ENCODE measurements at places on chromosomes 7 and 10. TPM values are rescaled to one million over a fixed set of nuclear protein-coding genes. Genes with fewer than 3 reads are reported as not detected.

The CHST15 gene
- total RNA-seq = not detected

The GLI3 gene
- not detected for total RNA-seq

DNA sequence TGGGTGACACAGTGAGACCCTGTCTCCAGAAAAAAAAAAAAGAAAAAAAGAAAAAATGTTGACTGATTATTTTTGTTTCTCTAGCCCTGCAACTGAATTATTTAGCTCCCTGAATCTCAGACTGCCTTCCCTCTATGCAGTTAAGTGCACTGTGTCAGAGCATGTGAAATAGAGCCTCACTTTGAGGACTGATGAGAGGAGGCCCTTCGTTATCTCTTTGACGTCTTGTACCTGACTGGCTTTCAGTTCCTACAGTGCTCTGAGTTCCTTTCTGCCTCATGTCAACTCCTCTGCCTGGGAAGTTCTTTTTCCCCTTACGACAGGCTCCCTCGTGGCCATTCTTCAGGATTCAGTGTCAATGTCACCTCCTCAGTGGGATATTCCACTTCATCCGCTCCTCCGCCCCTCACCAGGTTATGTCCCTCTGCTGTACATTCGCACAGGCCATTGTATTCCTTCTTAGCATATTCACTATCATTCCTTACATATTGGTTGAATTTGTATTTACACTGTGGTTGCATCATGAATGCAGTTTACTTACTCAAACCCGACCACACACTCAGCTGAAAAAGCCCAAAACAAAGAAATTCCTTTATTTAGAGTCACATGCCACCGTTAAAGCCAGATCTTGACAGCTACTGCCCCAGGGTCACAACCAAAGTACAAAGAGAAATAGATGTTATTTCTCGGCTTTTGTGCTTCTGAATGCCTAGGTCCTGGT, 18.1 kb upstream of the CAMK2G start:
- no peak for DNase-seq

The ANKRD22 gene
- 7.2 TPM for total RNA-seq

- DNase-seq = no peak
Observed at GRCh38 chr10:103193820-103194529, 903 bp upstream of the NT5C2 start.

The NME8 gene
- total RNA-seq = not detected

GRCh38 chr10:8056871-8057331, 2.4 kb downstream of the GATA3 start:
- DNase-seq = no peak

DNA sequence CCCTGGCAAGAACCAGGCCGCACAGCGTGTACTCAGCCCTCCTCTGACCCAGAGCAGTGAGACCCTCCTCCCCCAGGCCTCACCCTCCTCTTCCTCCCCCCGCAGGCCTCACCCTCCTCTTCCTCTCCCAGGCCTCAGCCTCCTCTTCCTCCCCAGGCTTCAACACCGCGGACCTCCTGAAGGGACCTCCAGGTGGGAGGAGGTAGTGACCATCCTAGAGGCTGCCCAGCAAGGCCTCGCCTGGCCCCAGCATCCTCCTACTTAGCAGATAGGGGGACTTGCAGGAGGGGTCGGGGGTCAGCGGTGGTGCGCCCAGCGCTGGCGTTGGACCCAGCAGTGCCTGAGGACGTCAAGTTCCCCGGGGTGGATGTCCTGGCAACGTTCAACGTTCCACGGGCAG, 270.8 kb downstream of the ELFN1 start:
- DNase-seq = no peak

DNA sequence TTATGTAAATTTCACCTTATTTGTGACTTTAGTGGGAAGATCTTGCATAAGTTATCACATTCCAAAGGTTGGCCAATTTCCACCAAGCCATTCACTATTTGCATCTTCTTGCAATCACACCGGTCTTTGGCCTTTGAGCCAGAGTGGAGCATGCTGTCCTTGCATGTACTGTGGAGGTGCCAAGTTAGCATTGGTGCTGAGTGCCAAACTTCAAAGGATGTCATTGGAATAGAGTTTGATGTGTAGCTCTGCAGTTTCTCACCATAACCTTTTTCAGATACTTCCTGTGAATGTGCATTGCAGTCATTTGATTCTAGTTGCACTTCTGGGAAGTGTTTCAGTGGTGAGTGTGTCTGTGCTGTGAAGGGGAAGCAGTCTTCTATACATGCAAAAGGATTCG, 620.6 kb downstream of the SUGCT start:
- no peak for DNase-seq

The CTAGE8 gene
- not detected for total RNA-seq

GRCh38 chr10:24039897-24040296, 169.0 kb upstream of the KIAA1217 start:
- DNase-seq = no peak

GRCh38 chr10:118910702-118911101, 118.8 kb upstream of the NANOS1 start:
- DNase-seq = no peak

GRCh38 chr7:117759950-117760640, 113.1 kb downstream of the CTTNBP2 start:
- no peak for DNase-seq

- DNase-seq = no peak
Observed at GRCh38 chr10:83539528-83540308, 599.6 kb upstream of the GHITM start.

- DNase-seq = no peak
Observed at GRCh38 chr7:50327443-50327842, 22.9 kb downstream of the IKZF1 start.

DNA sequence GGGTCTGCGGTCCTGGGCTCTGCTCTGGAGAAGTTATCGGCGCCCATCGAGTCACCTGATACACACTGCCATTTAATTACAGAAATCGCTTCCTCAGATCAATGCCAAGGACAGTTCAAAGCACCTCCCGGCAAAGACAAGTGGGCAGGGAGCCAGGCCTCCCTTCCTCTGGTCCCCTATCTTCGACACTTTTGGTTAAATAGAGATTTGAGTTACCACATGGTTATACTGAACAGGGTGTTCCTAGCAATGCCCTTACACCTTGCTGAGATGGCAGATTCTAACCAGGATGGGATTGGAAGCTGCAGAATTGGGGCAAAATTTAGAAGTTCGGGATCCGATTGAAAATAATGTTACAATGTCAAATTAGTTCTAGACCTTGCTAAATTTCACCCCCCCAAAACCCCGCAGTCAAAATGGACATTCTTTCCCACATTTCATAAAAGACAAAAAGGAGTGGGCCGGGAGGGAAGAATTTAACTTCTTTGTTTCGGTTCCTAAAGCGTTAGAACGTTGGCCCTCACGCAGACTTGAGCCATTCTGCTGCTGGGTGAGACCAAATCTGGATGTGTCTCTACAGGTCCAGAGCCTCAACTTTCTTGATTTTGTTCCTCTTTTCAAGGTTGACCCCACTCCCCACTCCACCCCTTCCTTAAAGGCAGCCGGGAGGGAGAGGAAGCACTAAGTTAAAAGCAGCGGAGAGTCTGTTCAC, 2.2 kb upstream of the DLX5 start:
- no peak for DNase-seq

DNA sequence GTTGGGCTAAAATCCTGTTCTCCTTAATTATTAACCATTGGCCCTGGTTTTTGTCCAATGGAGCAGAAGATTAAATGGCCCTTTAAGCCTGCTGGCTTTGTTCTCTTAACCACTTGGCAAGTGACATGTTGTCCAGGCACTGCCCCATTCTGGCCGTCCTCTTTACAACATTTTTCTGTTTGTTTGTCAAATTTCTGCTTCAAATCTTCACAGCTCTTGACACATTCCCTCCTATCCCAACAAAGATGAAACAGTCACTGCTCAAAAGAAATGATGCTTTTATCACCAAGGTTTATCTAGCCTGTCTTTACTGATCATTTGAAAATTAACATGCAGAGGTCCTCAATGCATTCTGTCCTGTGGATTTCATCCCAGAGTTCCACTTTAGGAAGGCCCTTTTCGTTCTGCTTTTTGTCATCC, 700.4 kb downstream of the KCNMA1 start:
- DNase-seq = no peak

GRCh38 chr7:66899552-66900280, 21.3 kb upstream of the TMEM248 start:
- no peak for DNase-seq

DNA sequence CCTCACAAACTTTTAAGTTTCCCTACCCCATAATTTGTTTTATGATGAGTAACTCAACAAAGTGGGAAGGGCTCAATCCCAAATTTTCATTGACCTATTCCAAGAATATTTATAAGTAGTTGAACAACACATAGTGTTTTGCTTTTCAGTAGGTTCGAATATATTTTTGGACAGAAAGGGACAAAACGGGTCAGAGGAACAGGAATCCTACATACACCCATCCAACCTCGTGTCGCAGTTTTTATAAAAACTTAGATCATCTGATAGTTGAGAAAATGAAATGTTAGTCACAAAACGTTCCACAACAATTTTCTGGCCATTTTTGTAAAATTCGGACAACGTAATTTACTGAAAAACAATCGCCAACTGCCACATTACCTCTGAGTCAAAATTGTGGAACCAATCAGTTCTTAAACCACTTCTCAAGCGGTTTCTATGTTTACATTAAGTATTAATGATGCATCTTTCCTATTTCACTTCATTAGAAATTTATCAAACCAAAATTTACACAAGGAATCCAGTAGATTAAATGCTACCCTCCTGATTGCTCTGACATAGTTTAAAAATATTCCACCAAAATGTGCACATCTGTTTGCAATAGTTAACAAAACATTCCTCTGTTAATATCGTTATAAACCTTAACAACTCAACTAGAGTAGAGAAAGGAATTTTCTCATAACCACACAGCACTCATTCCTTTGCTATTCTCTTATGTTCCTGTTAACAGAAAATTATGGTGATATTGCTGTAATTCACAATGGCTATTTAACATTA, 6.3 kb downstream of the WNT16 start:
- DNase-seq = no peak

GRCh38 chr10:112352044-112352443, 21.9 kb upstream of the ACSL5 start:
- DNase-seq = no peak

The COL17A1 gene
- total RNA-seq = 45.0 TPM

DNA sequence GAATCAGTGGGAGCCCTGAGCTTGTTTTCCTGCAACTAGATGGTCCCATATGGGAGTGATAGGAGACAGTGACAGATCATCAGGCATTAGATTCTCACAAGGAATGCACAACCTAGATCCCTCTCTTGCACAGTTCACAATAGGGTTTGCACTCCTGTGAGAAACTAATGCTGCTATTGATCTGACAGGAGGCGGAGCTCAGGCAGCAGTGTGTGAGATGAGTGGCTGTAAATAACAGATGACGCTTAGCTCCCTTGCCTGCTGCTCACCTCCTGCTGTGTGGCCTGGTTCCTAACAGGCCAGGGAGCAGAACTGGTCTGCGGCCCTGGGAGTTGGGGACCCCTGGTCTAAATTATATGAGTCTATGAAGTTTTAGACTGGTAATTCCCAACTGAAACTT, 3.9 kb downstream of the MIOS start:
- no peak for DNase-seq

DNA sequence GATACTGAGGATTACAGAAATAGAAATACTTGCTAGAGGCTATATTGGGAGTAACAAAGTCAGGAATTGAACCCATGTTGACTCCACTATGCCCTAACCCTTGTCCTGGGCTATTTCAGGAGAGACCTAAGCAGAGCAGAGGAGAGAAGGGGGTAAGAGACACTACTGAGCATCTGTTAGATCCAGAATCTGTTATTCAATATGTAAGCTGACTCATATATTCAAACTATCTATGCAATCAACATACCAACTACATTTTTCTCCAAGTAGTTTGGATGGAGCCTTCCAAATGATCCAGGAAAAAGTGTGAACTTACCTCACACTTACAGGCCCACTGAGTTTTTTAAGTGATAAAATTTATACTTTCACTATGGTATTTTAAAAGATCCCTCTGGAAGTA, 216.1 kb downstream of the IMMP2L start:
- DNase-seq = no peak

The FRMD4A gene
- total RNA-seq = not detected

DNA sequence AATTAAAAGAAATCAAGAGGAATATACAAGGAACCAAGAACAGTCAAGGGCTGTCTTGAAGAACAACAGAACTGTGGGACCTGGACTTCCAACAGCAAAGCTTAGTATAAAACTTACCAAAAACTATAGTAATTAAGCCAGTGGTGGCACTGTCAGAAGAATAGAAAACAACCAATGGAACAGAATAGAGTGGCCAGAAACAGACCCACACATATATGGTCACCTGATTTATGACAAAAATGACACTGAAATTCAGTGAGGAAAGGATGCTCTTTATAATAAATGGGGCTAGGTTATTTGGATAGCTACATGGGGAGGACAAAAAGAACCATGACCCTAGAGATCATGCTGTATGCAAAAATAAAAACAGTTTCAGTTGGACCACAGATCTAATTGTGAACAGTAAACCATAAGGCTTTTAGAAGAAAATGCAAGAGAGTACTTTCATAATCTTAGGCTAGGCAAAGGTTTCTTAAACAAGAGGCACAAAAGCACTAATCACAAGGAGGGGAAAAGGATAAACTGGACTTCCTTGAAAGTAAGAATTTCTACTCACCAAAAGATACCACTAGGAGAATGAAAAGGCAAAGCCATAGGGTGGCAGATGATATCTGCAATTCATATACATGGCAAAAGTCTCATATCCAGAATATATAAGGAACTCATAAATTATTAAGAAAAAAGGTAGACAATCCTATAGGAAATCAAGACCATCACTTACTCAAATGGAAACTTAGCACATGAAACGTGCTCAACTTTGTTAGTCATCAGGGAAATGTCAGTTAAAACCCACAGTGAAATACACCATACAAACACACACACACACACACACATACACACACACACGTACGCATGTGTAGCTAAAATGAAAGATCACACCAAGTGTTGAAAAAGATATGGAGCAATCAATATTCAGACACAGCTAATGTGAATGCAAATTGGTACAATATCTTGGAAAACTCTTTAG, 20.8 kb downstream of the HYCC1 start:
- no peak for DNase-seq

The IL15RA gene
- total RNA-seq = 12.4 TPM

DNA sequence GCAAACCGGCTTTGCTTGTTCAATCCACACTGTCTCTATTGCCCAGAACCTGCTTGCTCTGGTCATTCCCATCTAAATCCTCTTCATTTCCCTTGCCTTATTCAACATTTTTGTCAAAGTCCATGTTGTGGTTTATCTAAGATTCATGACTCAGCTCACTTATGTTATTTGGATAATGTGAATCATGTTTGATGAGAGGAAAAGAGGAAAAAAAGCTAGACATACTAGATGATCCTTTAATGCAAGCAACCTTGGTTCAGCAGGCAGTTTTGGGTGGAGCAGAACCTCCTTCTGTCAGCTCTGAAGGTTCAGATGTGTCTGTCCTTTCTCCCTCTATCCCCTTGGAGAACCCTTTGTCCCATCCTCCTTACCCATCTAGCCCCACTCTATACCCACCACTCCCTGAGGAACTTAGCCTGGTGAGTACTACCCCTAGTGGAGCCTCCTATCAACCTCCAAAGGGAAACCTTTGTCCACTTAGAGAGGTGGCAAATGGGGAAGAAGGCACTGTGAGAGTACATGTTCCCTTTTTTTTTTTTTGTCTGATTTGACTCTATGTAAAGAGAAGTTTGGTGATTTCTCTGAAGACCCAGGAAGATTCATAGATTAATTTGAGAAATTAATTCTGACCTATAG, 2.1 kb upstream of the SAMD9L start:
- peak; percentile 31 for DNase-seq

- no peak for DNase-seq
Observed at GRCh38 chr7:133790911-133791310, 336.2 kb upstream of the LRGUK start.

- no peak for DNase-seq
Observed at GRCh38 chr7:148523550-148523949, 67.0 kb upstream of the C7orf33 start.
